ENCODE measurements at places on chromosomes 4 and X.

GRCh38 chr4:166091912-166092510 lies 219.0 kb downstream of the TLL1 start:
- DNase-seq, result peak; percentile 28

DNA sequence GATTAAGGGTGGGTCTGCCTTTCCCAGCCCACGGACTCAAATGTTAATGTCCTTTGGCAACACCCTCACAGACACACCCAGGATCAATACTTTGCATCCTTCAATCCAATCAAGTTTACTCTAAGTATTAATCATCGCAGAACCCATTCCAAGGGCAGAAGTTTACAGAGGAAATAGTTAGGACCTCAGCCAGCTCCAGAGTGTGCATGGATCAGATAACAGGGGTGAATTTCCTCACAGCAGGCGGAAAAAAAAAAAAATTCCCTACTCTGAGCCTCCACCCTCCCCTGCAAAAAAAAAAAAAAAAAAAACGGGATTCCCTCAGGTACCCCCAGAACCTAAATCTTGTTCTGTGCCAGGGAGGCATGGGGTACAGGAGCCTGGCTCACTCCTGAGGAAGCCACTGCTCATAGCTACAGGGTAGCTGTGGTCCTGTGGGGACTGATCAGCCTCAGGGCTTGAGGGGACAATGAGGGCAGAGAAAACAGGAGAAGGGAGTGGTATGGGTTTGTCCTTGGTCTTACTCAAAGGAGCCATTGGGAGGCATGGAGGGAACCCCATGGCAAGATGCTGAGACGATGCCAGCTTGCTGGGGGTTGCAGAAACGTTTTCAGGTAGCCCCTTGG lies 113.0 kb downstream of the DHRSX start:
- DNase-seq, result no peak

DNA sequence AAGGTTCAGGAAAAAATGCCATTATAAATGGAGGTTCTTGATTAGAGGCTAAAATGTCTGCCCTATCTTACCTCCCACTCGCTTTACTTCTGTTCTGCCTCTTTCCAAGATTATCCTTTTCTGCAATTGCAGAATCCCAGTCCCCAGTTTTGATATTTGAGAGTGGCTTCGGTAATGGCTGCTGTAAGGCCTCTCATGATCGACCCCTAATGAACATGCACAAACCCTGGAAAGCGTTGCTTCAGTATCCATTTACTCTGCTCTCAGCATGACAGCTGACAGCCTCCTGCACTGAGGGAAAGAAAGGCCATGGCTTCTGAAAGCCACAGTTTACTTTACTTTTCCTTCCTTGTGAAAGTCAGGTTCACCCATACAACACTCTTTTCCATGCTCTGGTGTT lies 325.4 kb upstream of the GALNT7 start:
- DNase-seq, result no peak

- no peak for DNase-seq
Observed at GRCh38 chr4:31069151-31069550, 349.0 kb downstream of the PCDH7 start.

DNA sequence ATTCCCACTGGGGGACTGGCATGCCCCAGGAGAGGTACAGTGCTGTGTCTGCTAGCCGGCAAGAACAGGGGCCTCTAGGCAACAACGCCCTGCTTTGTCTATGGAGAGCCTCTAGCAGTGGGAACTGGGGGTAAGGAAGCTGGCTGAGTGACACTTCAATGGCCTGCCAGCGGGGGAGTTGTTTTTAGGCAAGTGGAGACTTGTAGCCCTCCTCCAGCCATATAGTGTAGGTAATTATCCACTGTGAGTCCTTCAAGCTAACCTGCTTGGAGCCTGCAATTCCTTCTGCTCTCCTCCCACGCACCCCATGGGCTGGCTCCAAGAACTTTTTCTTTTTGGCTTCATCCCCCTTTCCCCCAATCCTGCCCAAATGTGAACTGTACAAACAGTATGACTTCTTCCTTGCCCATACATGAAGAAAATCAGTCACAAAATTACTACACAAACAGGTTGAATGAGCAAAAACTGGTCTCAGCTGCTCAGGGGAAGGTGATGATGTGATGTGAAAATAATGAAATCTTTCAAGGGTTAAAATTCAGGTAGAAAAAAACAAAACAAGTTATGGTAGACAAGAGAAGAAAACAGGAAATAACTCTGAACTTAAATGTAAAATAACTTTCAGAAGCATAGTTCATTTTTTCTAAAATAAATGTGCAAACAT lies 33.1 kb downstream of the LEF1 start:
- no peak for DNase-seq

DNA sequence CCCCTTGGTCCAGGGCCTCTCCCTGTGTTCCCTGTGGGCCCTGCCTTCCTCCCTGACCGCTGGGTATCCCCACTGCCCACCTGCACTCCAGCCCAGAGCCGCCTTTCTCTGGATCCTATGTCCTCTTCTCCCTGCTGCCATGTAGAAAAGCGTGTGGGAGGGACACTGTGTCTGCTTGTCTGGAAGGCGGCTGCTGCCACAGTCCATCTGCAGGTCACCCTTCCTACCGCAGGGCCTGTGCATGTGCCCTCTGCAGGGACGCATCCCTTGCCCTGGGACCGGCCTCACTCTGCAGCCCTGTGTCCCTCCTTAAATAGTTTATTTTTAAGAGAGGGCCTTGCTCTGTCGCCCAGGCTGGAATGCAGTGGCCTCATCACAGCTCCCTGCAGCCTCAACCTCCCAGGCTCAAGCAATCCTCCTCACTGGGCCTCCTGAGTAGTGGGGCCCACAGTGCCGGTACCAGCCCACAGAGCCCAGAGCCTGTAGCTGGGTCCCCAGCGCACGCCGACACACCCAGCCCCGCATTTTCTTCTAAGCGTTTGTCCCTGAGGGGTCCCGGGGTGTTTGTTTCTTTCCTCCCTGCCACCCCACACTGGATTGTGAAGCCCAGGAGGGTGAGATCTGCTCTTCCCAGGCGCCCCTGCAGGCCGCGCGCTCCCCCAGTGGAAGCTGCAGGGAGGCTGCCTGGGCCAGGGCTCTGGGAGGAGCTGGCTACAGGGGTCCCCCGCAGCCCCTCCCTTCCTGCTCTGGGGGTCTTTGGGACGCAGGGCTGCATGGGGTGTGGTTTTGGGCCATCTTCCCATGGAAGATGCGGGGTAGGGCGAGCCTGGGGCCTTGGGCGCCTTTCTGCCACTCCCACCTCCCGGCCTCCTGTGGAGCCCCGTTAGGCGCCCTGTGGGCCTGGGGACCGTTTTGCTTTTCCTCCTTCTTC lies 12.8 kb upstream of the NAT8L start:
- DNase-seq, result no peak

All from HepG2 (cell line).